Pons (tissue), 1 donor: ENCODE measurements at places on chromosomes 1 and 21.

DNA sequence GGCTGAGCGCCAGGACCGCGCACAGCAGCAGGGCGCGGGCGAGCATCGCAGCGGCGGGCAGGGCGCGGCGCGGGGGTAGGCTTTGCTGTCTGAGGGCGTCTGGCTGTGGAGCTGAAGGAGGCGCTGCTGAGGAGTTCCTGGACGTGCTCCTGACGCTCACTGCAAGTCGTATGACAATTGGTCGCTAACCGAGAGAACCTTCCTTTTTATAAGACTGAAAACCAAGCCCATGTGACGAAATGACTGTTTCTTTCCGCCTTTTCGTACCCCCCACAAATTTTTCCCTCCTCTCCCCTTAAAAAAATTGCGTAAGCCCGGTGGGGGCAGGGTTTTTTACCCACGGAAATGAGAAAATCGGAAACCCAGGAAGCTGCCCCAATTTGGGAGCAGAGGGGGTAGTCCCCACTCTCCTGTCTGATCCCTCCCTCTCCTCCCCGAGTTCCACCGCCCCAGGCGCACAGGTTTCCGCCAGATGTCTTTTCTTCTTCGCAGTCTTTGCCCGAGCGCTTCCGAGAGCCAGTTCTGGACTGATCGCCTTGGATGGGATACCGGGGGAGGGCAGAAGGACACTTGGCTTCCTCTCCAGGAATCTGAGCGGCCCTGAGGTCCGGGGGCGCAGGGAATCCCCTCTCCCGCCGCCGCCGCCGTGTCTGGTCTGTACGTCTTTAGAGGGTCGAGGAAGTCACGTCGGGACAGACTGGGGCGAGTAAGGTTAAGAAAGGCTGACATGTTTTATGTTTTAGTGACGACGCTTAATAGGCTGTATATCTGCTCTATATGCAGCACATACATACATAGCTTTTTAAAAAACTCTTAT lies at the start of gene PTGS2:
TSS of gene PTGS2 (minus strand) at position 179 of the 817 bp plus-strand sequence. CDS start at position 46, 133 bp downstream.
- DNase-seq, result peak; percentile 68

DNA sequence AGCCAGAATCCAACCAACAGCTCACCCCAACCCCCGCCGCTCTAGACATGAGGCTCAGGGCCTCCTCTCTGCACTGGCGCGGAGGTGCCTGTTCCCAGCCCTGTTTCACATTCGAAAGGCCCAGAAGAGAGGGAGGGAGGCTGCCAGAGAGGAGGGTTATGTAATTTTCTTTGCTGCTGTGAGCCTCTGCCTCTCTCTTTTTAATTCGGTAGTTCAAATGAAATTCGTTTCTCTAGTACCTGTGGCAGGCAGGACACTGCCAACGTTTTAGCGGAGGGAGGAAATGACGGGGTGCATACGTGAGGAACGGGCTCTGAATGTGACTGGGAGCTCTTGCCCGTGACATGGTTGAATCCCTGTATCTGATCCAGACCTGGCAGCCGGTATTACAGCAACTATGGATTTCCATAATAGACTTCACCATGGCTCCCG lies 9.4 kb downstream of the PRDM16 start:
- peak; percentile 31 for DNase-seq

DNA sequence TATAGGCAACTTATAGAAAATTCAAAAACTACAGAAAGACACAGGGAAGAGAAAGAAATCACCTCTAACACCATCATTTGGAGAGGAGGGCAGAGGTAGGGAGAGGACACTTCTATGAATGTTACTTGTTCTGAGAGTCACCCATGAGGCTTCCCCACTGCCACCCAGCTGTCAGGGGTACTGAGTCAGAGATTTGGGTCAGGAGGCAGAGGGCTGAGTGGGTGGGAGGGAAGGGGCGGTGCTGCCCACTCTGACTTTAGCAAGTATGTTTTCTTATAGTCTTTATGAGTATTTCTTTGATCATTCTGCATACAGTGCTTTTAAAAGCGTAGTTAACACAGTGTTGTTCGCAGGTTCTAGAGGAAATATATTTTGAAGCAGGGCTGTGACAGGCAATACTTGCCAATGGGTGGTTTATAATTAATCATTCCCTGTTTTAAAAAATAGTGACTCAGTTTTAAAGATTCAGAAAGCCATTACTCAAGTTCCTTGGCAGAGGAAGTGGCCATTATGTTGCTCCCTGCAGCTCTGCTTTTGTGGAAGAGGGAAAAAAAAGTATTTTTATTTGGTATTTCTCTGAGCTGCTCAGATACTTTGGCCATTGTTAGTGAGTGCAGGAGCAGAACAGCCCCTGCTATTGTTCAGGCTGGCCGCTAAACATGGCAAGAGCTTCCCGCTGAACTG lies 18.3 kb downstream of the IL6R start:
- peak; percentile 93 for DNase-seq

DNA sequence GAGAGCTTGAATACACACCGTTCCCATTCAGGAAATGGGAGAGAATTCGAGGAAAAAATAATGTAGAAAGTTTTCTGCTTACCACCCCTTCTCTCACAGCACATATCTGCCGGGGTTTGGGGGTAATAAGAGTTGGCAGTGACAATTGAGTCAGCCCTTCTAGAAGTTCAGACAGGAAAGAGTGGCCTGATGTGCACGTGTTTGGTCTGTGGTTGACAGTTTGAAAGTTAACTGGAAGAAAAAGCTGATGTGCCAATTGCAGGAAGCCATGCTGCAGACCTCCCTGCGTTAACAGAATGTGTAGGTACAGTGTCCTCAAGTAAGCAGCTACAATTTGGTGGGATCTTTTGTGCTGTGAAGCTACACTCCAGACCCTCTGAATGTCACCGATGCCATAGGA lies 50.9 kb downstream of the DHX9 start:
- no peak for DNase-seq

GRCh38 chr1:8259498-8260290 lies 58.2 kb upstream of the SLC45A1 start:
- DNase-seq, result no peak

DNA sequence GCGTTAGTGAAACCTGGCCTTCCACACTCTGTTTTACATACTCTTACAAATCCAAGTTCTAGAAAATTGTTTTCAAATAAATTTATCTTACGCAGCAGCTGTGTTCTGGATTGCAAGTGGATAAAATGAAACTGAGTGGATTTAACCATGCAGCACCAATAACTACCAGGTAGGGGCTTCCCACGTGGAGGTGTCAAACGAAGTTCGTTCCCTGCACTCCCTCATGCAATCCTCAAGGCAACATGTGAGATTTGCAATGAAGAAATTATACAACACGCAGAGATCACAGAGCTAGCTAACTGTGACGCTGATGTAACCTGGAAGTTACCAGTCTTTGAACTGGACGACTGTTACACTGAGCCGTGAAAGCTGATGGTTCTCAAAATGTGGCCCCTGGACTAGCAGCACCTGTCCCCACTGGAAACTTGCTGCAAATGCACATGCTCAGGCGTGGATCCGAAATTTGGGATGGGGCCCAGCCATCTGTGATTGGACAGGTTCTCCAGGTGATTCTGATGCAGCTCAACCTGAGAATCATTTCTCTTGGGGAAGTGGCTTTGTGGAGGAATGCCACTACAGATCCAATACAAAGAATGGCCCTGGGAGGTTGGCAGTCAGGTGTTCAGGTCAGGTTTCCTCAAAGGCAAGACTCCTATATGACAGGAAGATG lies 36.3 kb downstream of the RSPH1 start:
- no peak for DNase-seq

DNA sequence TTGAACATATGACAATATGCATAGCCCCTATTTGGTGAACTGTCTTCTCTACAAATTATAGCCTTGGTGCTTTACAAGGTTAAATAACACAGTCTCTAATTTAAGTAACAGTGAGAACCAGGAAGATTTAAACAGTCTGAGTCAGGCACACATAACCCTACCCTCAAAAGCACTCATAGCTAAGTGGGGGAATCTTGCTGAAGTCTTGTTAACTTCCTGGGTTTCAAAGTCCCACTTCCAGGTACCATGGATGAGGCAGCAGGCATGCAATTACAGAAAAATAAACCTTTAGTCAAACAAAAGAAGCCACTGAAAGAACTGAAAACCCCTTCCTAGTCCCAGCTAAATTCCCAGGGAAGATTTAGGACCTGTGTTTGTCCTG lies 147.6 kb downstream of the PBX1 start:
- DNase-seq, result no peak

- no peak for DNase-seq
These were observed 32.3 kb downstream of the SLC66A1 start for GRCh38 chr1:19344372-19344810.

DNA sequence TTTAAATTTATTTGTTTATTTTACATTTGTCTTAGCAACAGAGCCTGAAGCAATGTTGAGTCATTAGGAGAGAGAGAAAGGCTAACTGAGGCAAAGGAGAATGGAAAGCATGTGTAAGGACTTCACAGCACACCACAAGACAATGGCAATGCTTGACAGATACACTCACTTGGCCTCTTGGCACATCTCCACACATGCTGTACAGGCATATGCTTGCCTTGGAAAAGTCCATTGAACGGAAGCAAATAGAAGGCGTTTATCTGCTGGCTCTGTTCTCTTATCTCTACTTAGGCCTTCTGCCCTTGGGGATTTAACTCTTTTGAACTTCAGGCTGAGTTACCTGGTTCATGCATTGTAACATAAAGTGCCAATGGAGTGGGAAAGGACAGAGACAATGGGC lies 262.2 kb upstream of the POU3F1 start:
- DNase-seq, result no peak

GRCh38 chr1:9630331-9631111 lies 21.0 kb upstream of the PIK3CD start:
- no peak for DNase-seq

DNA sequence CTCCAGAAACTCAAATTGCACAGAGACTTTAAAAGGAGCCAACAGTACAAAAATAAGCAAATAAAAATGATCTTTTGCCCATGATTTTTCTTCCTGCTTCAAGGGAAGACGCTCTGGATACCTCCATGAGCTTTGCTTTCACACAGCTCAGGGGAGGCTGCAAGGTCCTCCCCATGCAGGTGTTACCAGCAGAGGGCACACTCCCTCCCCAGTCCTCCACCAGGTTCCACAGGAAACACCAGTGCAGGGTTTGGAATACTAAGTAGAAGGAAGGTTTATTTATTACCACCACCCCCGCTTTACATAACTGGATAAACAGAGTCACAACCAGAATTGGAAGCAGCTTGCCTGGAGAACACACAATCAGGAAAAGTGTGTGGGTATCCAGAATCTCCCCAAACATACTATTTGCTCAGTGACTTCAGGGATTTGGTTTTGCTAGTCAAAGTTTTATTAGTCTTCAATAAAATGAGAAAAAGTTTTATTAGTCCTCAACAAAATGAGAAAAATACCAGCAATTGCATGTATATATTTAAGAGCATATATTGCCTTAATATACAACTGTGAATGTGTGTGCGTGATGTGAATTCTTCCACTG lies 37.3 kb downstream of the HSD3B1 start:
- no peak for DNase-seq

DNA sequence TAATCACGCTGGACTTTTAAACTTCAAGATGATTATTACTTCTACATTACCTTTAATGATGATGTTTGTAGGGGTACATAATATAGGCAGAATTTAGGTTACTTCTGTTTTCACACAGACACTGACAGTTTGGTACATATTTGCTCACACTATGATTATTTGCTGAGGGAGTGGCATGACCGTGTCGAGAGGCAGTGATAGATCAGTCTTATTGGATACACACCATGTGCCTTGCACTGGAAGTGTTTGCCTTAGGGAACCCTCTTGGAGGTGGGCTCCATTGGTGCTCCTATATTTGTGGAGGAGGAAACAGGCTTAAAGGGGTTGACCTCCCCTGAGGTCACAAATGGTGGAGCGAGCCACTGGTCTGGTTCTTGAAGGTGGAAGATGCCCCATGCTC lies 132.1 kb downstream of the PRDM2 start:
- DNase-seq, result no peak

GRCh38 chr1:7186382-7187111 lies 401.3 kb downstream of the CAMTA1 start:
- DNase-seq, result no peak

DNA sequence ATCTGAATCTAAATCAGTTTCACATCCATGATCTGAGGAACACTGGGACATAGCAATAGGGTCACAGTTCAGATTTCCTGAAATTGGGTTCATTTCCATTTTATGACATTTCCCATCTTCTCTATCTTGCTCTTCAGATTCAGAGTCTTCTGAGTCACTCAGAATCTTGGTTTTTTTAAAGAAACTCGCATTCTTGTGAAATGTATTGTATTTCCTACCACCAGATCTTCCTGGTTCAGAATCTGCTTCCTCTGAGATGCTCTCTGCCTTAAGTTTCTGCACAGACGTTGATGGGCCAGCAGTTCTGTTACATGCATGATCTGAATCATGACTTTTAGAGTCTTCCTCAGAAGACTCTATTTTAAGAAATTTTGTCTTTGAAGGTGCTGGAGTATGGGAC lies 15.5 kb upstream of the PSMG1 start:
- DNase-seq, result no peak

- DNase-seq, result peak; percentile 60
These were observed 2.2 kb upstream of the FBLIM1 start for GRCh38 chr1:15756143-15757015.

DNA sequence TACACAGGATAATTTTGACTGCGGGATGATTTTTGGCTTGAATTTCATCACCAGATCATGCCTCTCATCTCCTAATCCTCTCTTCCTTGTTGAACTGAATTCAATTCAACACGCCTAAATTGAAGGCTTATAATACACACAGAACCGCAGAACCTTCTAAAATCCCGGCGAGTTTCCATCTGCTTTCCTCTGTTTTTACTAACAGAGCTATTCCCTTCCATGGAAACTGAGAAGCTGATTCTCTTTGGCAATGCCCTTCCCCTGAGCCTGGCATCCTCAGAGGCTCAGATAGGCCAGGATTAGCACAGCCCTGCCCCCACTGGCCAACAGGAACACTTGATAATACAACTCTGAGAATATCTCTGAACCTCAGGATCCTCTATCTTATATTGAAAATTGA lies 130.2 kb downstream of the CAPN8 start:
- no peak for DNase-seq

GRCh38 chr1:41232305-41232704 lies 9.8 kb downstream of the SCMH1 start:
- no peak for DNase-seq

- peak; percentile 30 for DNase-seq
These were observed at the start of gene DDR2 for GRCh38 chr1:162632217-162632666. Gene DDR2, plus strand, starts transcription at chr1:162632464. Its CDS starts 86,600 bp downstream, at chr1:162719064.

DNA sequence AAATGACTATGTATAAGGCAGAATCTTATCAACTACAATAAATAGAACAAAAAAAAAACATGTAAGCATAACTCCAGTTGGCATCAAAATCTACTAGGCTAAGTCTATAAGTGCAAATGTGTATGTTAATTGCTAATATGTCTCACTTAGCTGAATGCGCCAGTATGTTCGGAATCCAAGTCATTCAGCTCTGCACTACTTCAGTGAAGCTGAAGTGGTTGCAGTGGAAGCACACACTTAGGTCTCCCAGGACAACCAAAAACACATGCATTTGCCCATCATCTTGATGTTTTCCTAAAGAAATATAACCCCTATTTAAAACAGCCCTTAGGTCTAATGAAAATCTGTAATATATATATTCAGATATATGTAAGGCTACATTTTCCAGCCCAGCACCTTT lies 41.0 kb upstream of the RGS2 start:
- no peak for DNase-seq

- DNase-seq, result no peak
These were observed 124.6 kb upstream of the ZNF648 start for GRCh38 chr1:182185842-182186756.

GRCh38 chr1:116765962-116766361 lies 11.7 kb downstream of the CD2 start:
- DNase-seq, result no peak
